Cardiac septum (tissue), 1 donor: ENCODE measurements at places on chromosomes 5 and 9. TPM values are rescaled to one million over a fixed set of nuclear protein-coding genes. Genes with fewer than 3 reads are reported as not detected.

GRCh38 chr9:15453956-15454355, 31.3 kb downstream of the SNAPC3 start:
- DNase-seq = no peak

- no peak for DNase-seq
Measured at GRCh38 chr9:130959809-130960334, 20.8 kb upstream of the FIBCD1 start.

DNA sequence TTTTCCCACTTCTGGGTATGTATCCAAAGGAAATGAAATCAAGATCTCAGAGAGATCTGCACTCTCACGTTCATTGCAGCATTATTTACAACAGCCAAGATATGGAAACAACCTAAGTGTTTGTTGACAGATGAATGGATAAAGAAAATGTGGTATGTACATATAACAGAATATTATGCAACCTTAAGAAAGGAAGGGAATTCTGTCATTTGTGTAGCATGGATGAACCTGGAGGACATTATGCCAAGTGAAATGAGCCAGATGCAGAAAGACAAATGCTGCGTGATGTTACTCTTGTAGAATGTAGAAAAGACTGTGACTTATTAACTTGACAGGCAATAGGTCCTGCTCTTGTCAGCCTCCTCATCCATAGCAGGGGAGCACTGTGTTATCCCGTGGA, 31.4 kb downstream of the PPARGC1B start:
- no peak for DNase-seq

DNA sequence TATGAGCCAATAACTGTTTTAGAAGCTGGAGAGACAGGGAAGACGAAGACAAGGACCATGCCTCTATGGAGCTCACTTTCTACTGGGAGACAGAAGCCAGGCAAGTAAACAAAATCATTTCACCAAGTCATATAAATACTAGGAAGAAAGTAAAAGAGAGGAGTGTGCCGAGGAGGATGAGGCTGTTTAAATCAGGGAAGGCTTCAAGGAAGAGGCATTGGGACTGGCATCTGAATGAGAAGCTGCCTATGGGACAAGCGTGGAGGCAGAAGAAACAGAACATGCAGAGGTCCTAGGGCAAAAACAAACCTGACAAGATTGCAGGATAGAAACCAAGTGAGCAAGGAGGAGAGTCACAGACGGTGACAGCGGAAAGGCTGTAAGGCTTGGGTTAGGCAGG, 68.1 kb upstream of the CPLX2 start:
- DNase-seq = no peak

GRCh38 chr9:133505186-133505830, 19.5 kb downstream of the MYMK start:
- DNase-seq = no peak

GRCh38 chr9:114053246-114054005, 24.7 kb downstream of the AMBP start:
- DNase-seq = peak; percentile 35

DNA sequence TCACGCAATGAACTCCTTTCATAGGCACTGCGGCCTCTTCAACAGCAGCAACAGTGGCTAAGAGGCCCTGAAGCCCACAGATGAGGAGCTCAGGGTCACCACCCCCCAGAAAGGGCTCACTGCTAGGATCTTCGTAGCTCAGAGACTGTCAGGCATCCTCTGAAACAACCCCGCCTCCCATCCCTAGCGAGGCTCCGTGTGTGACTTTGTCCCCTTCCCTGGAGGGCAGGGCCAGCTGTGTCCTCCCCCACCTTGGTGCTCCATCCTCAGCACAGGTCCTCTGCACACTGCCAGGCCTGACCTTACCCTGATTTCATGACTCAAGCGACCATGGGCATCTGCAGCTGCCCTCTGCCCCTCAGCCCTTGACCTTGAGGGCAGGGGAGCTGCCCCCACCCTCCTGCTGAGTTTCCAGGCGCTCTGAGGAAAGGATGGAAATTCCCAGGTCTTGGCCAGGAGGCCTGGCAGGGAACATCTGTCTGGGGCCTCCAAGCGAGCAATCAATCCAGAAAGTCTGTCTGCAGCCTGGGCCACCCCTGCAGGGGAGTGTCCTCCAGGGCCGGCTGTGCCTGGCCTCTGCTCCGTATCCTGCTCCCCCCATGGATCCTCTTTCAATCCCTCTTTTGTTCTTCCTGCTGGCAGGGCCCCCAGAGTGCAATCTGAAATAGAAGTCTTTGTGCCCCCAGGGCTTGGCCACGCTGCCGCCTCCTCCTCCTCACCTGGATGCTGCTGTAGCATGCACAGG, 6.8 kb upstream of the IRX4 start:
- DNase-seq = no peak

GRCh38 chr9:80369641-80370040, 797.9 kb downstream of the TLE4 start:
- DNase-seq = no peak

DNA sequence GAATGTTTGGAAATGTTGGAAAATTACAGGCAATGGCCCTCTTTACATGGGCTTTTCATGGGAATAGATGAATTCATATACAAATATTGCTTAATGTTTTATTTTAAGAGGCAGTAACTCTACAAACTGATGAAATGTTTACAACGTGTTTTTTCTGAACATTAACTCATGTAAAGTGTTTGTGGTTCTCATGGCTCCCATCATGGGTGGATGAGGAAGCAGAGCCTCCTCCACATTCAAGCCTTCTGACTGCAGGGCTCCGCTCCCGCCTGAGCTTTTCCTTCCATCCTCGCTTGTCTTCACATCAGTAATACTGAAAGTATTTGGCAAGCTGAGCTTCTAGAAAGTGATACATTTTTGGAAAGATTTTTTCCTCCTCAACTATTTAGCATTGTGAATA, 204.2 kb downstream of the ARHGAP26 start:
- DNase-seq = no peak

- DNase-seq = no peak
Measured at GRCh38 chr5:74552101-74552500, 88.4 kb downstream of the ENC1 start.

- no peak for DNase-seq
Measured at GRCh38 chr9:134346151-134346550, 19.9 kb downstream of the RXRA start.

GRCh38 chr9:21001581-21001980, 29.9 kb downstream of the HACD4 start:
- no peak for DNase-seq

- DNase-seq = no peak
Measured at GRCh38 chr9:108562176-108562575, 293.6 kb downstream of the ACTL7B start.

The CREBRF gene
- total RNA-seq = 20.2 TPM

The PCDHGC4 gene
- 5.8 TPM for total RNA-seq
